ENCODE measurements at places on chromosomes 11 and 22.

- no peak for DNase-seq
Observed at GRCh38 chr11:75700940-75701339, 16.7 kb upstream of the MOGAT2 start.

GRCh38 chr11:45233121-45233803 lies 52.9 kb downstream of the SYT13 start:
- peak; percentile 50 for DNase-seq

- DNase-seq, result no peak
Observed at GRCh38 chr11:33125025-33125424, 36.3 kb downstream of the CSTF3 start.

- DNase-seq, result no peak
Observed at GRCh38 chr11:99571094-99571493, 550.3 kb downstream of the CNTN5 start.

DNA sequence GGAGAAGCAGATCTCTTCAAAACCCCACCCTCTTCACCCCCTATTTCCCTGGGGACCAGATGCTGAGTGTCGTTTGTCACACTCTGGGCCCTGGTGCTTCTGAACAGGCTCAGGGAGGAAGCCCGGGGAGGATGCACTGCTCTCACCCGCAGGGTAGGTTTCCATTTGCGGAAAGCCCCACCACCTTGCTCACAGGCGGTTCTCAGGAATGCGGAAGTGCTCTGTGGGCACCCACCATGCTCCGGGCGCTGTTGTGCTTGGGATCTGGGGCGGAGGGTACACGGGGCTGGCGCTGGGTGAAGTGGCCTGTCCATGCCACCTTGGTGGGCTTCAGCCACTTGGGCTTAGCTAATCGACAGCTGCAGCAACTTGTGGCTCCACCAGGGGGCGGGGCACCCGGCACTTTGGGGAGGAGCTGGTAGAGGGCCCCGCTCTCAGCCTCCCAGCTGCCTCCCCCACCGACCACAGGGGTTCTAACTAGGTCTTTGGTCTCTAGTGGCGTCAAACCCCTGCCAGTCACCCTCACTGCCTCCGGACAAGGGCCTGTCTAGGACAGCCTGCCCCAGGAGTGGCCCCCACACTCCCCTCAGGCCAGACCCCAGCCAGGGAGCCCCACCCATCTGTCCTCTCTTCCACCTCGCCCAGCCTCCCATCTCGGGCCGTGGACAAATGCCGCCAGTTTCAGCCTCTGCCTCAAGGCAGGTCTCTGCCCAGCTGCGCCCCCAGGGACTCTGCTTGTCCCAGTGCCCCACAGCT lies 7.4 kb downstream of the NDUFV1 start:
- DNase-seq, result peak; percentile 68

DNA sequence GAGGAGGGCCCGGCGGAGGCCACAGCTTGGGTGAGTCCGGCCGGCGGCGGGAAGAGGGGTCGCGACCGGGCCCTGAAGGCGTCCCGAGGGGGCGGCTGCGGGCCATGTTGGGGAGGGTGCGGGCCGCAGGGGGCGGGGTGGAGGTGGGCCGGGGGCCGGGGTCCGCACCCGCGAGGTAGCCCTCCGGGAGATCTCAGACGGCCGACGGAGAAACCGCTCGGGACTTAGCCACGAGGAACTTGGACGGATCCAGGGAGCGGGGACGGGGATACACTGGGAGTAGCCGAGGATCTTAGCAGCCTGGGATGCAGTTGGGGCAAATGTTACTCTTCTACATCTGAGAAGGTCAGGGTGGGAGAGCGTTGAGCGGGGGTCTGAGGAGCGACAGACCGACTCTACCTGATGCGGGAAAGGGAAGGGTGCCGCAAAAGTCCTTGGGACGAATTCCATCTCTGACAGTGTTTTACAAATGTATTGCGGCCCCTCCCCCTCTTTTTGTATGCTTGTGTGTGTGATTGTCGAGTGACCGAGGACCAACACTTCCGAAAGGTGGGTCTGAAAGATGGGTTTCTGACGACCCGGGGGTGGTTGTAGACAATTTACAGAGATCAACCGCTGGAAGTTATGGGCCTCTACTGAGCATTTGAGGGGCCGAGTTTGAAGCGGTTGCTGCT lies 658 bp downstream of the STIP1 start:
- DNase-seq, result no peak

DNA sequence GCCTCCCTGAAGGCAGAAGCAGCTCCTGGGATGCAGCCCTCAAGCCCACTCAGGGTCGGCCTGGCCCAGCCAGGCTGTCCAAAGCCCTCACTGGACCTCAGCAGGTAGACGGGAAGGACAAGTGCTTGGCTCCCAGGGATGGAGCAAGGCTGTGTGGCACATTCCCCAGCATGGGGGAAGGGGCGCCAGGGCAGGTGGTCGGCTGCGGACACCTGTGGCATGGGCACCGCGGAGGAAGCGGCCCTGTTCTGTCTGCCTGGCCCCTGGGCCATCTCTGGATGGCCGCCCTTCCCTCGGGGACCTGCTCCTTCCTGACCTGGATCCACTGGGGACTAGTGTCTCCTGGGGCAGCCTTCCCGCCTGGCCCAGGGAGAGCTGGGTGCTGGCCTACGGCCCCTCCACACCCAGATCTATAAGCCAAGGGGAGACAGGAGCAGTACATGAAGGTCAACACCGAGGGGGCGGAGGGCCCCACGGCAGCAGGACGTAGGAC lies 26.0 kb downstream of the CHID1 start:
- DNase-seq, result no peak

GRCh38 chr11:20161923-20162744 lies 1.9 kb upstream of the DBX1 start:
- no peak for DNase-seq

Data from activated T-cell treated with anti-CD3 and anti-CD28 coated beads for 1 hour (primary cell).